ENCODE measurements at places on chromosomes 1 and 21.

DNA sequence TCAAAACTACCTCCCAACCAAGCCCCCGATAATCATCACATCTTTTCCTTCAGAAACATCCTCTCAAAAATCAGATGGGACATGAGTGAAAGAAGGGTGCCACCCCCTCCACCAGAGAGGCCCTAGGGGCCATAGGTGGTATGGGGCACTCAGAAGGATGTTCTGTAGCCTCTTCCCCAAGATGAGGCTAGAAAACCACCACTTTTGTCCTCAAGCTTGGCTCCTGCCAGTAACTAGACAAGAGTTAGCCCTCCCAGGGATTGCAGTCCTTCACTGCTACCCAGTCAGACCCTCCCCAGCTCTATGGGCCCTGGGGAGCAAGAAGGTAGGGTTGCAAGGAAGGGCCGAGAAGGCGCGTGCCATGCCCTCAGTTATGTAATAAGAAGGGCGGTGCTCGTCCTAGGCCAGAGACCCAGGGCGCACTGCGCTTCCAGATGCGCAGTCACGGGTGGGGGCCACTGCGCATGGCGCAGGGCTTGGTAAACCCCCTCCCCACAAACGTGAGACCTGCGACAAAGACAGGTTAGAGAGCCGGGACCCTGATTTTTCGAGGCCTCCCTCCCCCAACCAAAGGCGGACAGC lies 69.7 kb downstream of the CD46 start:
- no peak for DNase-seq

GRCh38 chr21:34939673-34940331 lies 109.3 kb downstream of the RUNX1 start:
- DNase-seq, result no peak

DNA sequence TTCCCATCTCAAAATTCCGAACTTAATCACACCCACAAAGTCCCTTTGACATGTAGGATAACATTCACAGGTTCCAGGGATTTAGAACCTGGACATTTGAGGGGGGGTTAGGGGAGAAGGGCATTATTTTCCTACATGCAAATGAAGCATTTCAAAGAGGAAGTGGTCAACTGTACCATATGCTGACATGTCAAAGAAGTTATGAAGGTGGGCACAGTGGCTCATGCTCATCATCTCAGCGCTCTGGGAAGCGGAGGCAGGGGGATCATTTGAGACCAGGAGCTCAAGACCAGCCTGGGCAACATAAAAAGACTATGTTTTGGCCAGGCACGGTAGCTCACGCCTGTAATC lies 35.7 kb downstream of the PTP4A2 start:
- DNase-seq, result no peak

- no peak for DNase-seq
These were observed 90.5 kb downstream of the LEPR start for GRCh38 chr1:65510961-65511360.

DNA sequence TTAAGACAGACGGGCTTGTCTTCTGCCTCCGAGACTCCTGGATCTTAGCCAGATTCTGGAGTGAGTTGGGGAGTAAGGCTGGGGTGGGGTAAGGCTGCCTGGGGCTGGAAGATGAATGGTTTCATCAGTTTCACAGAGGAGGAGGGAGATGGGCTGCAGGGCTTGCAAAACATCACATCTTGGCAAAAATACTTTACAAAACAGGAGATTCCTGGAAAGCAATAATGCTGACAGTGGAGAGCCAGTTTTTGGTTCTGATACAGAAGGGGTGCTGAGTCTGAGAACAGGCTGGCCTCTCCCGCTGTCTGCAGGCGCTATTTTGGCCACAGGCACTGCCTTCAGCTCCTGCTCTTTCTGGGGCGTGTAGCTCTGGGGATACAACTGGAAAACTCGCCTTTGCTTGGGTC lies 83.4 kb upstream of the KCNE2 start:
- peak; percentile 23 for DNase-seq

GRCh38 chr1:200438911-200439310 lies 29.1 kb upstream of the ZNF281 start:
- DNase-seq, result no peak

DNA sequence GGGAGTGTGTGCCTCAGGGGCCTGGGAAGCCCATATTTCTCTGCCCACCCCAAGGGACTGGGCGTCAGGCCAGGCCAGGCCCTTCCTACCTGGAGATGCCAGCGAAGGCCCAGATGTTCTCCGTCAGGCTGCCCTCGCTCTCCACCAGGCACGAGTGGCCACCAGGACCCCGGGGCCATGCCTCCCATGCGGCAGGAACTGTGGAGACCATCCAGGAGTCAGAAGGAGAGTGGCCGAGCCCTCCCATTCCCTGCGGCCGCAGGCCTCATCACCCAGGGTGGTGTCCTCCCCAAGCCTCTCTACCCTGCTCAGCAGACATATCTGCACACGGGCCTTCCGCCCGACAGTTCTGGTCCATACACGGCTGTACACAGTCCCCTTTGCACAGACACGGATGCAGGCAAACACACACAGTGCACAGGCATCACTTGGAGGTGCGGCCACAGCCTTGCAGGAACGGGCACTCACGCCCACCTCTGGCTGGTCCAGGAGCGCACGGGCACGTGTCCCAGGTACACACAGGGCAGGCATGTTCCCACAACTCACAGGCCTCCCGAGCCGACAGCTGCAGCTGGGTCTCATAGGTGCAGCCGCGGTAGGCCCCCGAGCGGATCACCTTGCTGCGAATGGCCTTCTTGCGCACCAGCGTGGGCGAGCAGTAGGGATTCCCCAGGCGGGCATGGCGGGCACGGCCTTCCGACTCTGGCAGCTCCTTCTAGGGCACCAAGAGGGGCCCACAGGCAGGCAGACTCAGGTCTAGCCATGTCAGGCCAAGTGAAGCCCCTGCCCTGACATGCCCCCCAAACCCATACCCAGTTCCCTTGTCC lies 5.9 kb upstream of the KIF17 start:
- no peak for DNase-seq

DNA sequence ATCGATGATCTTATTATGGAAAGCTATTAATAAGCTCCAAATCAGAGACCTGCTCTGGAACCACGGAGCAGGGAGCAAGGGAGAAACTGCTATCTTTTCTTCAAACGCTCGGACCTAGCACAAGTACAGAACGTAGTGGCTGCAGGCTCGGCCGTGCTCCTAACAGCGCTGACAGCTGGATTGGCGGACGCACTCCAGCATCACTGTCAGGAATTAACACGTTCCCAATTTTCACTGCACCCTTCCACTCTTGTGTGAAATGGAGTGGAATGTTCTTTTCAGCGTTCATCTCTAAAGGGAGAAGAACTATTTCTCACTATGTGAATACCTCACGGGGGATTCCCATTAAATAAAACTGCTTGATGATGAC lies 106.9 kb downstream of the ZNF281 start:
- DNase-seq, result no peak

DNA sequence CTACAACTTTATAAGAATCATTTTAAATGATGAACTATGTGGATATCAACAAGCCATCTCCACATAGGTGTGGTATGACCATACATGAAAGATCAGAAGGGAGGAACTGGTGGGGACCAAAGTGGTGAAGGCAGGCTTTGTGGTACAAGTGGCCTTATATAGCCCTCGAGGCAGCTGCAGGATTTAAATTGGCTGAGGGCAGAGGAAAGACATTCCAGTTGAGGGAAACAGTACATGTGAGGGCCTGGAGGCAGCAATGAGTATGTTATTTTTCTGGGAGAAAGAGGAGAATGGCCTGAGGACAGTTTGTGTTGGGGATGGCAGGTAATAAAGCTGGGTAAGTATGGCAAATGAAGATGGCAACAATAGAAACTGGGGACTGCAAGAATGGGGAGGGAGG lies 17.1 kb downstream of the OSCP1 start:
- no peak for DNase-seq

DNA sequence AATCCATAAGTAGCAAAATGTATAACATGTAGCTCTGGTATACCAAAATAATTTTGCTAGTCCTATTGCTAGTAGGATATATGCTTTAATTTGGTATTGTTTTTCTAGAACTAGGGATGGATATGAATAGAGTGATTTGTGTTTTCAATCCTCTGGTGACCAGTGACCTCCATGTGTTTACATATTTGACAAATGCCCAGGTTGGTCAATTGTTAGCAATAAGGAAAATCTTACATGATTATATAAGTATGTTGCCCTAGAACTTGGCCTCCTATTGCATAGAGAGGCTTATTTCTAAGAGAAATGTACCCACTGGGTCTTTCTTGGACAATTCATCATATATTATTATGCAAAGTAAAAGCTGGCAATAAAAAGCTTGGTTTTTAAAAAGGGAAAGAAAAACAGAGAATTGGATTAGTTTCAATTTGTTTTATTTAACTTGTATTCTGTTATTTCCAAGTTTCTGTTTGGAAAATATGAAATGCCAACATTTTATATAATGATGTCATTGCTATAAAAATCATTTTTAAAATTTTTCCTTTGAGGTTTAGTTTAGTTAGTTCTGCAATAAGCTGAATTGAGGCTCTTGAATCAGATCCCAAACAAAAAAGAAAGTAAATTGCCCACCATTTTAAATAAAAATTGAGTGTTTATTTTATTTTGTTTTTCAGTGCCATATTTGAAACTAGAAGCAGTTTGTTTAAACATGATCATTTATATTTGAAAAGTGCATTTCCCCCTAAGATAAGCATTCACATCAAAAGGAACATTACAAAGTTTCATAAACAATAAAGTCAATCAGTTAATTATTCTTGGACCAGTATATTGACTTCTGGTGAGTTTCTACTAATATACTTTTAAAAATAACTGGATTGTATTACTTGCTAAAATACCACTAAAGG lies 210.9 kb downstream of the ZC3H11B start:
- no peak for DNase-seq

DNA sequence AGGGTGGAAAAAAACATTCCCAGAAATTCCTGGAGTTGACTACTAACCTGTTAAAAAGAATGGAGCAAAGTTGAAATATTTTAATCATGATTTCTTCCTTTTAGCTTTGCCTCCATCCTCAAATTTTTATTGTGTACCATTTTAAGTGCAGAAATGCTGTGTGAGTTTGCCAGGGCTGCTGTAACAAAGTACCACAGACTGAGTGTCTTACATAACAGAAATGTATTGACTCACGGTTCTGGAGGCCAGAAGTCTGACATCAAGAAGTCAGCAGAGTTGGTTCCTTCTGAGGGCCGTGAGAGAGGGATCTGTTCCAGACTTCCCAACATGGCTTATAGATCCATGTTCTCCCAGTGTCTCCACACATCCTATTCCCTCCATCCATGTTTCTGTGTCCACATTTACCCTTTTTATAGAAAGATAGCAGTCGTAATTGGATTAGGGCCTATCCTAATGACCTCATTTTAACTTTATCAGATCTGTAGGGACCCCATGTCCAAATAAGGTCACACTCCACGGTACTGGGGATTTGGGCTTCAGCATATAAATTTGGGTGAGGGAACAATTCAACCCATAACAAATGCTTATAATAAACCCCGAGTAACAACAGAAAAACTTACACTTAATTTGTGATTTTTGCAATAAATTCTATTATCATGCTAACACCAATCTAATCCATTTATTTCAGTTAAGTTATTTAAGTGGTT lies 12.7 kb downstream of the SNX7 start:
- no peak for DNase-seq

GRCh38 chr1:54995013-54995760 lies 3.5 kb upstream of the BSND start:
- DNase-seq, result no peak

DNA sequence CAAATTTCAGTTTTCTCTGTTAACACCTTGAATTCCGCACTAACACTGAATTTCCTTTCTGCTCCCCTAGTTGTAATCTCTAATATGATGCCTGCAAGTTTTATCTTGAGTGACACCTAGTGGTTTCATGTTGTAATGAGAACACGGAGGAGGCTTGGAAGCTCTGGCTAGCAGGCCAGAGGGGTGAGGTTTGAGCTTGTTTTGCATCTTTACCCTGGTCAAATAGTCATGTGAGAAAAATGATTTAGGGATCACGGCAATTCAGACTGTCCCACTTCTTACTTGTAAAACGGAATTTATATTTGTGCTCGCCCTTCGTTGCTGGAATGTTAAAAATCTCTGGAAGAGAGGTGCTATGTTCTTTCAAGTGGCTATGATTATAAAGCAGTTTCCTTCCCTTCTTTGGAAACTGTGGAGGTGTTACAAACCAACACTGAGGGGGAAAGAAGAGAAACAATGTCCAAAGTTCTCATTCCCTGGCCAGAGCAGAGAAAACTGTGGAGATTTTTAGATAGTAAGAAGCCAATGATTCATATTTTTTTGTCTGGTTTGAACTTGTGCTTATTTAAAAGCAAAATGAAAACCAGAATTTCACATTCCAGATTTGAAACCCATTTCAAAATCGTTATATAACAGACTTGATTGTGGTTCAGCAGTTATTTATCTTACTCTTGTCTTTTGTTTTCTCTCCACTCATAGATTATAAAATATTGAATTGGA lies 5.3 kb upstream of the MROH9 start:
- DNase-seq, result no peak

GRCh38 chr21:44291078-44291935 lies 5.6 kb downstream of the AIRE start:
- no peak for DNase-seq

DNA sequence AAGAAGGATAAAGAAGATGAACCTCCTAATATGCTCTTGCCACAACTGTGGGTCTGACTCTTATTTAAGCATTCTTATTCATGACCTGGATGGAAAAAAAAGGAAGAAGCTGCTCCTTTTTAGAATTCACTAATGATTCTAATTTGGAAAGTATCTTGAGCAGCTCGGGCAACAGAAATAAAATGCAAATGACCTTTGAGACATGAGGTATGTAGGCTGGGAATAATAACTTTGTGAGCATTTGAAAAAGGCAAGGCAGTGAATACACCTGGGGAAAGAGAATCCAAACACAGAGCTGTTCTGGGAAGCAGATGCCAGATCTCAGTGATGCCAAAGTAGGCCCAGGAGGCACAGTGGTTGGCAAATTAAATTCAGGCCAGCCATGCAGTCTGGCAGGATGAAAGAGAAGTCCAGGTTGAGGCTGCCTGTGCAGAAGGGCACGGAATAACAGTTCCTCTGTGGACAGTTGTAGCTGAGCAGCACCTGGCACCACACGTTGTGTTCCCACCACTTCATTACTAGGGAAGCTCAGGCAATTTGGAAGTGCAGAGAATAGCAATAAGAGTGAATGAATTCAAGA lies 320.8 kb upstream of the ST6GALNAC5 start:
- no peak for DNase-seq

Data from cerebellar nuclear complex (tissue), 1 donor.